ENCODE measurements at places on chromosomes 4 and X.

DNA sequence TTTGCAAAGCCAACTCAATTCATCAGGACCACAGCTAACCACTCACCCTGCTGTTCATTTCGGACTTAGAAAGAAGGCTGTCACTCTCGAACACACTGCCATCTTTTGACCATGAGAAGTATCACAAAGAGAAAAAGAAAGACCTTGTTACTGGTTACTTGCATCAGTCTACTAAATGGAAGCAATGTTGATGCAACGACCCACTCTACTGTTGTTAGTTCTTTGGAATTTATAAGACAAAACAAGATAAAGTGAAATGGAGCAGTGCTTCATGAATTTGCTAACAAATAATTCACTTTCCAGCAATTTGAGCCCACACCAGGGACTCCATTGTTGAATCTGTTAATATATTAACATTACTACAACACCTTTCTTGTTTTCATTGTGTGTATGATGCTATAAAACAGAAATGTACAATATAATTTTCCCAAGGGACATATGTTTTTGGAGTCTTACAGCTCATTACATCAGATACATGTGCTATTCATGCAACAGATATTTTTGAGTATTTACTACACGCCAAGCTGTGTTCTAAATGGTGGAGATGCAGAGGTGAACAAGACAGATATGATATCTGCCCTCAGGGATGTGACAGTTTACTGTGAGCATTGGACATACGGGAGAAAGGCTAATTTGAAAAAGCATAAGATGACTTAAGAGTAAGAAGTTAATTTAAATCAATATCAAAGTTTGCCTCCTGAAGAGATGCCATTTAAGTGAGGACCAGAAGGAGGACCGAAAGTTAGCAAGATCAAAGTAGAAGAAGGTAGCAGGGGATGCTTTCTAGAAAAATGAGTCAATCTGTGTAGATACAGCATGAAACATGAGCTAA, 87.2 kb downstream of the AREG start:
- DNase-seq, result no peak

DNA sequence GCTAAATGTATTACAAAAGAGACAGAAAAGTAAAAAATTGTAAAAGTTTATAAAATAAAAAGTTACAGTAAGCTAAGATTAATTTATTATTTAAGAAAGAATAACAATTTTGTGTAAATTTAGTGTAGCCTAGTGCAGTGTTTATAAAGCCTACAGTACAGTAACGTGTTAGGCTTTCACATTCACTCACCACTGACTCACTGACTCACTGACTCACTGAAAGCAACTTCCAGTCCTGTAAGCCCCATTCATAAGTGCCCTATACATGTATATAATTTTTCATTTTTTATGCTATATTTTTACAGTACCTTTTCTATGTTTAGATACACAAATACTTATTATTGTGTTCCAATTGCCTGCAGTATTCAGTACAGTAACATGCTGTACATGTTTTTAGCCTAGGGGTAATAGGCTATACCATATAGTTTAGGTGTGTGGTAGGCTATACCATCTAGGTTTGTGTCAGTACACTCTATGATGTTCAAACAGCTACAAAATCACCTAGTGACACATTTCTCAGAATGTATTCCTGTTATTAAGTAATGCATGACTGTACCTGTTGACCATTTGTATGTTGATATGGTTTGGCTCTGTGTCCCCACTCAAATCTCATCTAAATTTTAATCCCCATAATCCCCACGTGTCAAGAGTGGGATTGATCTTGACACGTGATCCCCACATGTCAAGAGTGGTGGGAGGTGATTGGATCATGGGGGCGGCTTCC, 57.9 kb downstream of the CFAP299 start:
- DNase-seq, result peak; percentile 8

DNA sequence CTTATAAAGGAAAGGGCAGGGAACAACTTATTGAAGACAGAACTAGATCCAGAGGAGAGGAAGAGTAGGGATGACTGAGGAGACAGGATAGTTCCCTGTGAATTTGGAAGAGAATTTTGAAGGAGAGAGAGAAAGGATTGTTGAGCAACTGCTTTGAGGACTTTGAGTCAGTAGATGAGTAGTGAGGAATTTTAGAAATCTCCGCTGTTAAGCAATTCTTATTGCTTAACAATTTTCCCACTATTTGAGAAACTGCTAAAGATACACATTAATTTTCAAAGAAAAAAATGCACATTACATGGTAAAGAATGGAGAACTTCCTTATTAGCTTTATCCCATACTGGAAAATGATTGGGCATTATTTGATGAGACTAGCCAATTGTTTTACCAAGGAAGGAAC, 116.3 kb upstream of the NRK start:
- no peak for DNase-seq

GRCh38 chr4:38805530-38806145, 1.0 kb upstream of the TLR1 start:
- DNase-seq, result no peak

DNA sequence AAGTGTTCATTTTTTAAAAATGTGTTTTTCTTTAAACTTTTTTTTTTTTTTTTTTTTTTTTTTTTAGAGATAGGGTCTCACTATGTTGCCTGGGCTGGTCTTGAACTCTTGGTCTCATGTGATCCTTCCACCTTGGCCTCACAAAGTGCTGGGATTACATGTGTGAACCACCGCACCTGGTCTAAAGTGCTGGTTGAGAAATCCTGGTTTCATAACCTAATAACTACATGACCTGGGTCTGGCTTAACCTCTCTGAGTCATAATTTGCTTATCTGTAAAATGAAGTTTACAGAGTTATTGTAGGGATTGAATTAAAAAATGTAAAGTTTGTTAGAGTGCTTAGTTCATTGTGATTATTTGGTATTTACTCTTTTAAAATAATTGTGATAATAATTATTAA, 5.2 kb downstream of the HSD17B13 start:
- no peak for DNase-seq

- DNase-seq, result no peak
These were observed 200.3 kb downstream of the FAT4 start for GRCh38 chr4:125515016-125515415.

- no peak for DNase-seq
These were observed 64.4 kb downstream of the HADH start for GRCh38 chr4:108054025-108054638.

DNA sequence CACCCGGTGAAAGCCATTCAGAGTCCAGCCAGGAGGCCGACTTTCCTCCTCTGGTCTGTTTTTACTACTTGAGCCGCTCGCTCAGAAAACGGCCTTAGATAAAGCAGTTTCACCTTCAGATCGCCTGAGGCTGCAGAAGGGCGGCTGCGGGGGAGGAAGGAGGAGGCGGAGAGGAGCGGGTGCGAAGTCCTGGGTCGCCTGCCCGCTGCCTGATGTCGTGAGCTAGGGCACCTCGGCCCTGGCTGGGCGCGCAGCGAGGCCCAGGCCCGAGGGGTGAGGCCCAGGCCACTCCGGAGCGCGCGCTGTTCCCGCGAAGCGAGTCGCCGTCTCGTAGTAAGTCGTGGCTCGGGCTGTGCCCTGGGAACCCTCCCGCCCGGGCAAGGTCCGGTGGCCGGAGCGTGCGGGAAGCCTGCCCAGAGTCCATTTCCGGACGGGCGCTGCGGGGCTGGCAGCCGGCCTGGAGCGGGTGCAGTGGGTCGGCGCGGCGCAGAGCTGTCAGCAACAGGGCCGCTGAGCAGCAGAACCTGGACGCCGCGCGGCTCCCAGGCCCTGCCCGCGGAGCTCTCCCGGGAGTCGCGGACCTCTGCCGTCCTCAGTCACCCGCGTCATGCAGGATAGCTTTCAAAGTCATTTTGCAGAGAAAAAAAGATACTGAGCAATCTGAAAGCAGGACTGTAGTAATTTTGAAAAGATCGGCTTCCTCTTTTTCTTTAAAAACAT, 18.6 kb downstream of the TRIM2 start:
- DNase-seq, result no peak

DNA sequence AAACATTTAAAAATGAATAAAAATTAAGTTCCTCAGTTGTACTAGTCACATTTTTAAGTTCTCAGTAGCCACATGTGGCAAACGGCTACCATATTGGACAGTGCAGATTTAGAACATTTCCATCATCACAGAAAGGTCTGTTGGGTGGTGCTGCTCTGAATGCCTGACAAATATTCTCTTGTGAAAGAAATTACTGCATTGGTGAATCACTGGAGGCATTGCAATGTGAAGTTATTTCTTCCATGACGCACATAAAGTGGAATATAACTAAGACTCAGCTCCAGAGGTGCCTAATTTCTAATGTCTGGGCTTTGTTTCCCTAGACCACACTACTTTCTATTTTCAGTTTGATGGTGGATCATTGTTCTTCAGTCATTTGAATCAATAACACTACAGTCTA, 44.9 kb downstream of the CLNK start:
- no peak for DNase-seq

- no peak for DNase-seq
These were observed 3.2 kb upstream of the GRSF1 start for GRCh38 chr4:70842761-70843435.

GRCh38 chr4:42101446-42101975, 50.9 kb downstream of the BEND4 start:
- no peak for DNase-seq

DNA sequence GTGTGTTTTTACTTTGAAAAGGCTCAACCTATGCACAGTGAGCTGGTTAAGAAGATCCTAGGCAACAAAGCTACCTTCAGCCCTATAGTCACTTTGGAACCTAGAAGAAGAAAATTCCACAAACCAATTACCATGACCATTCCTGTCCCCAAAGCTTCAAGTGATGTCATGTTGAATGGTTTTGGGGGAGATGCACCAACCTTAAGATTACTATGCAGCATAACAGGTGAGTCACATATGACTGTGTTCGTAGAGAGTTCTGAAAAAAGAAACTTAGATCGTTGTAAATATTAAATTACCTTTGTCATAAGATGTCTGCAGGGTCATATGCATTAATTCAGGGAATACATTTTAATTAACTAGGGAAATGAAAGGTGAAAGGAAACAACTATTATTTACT, 287.1 kb downstream of the ANK2 start:
- no peak for DNase-seq

GRCh38 chr4:22412013-22412412, 103.9 kb downstream of the ADGRA3 start:
- DNase-seq, result no peak

DNA sequence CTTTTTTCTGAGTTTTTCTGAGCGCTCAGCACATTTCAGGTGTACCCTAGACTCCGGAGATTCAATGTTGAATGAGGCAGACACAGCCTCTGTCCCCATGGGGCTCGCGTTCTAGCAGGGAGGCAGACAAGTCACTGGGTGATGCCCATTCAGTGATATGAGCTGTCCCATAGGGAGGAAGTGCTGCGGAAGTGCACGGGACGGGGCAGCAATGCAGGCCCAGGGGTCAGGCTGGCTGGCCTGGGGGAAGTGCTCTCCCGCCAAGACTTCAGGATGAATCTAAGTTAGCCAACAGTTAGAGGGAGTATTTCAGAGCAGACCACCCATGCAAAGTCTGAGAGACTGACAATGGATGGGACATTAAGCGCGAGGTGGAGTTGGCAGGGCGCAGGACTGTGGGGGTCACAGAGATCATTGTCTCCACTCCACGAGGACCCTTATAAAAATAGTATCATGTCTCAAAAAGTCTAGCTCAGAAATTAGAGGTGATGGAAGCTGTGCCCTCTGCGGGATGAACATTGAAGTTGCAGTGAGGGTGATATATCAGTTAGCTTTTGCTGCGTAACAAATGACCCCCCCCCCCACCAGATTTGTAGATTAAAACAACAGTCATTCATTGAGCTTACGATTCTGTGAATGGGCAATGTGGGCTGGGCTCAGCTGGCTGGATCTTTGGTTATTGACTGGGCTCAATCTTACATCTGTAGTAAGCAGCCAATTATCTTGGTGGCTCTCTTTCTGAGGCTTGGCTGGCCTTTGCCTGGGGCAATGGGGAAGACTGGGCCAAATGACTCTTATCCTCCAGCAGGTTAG, 16.4 kb downstream of the PSAPL1 start:
- no peak for DNase-seq

- no peak for DNase-seq
These were observed 53.4 kb upstream of the COL25A1 start for GRCh38 chr4:109355835-109356234.

- no peak for DNase-seq
These were observed 1.1 kb upstream of the PCDH19 start for GRCh38 chrX:100410901-100411801.

GRCh38 chrX:155966876-155967275, 30.6 kb upstream of the IL9R start:
- no peak for DNase-seq

DNA sequence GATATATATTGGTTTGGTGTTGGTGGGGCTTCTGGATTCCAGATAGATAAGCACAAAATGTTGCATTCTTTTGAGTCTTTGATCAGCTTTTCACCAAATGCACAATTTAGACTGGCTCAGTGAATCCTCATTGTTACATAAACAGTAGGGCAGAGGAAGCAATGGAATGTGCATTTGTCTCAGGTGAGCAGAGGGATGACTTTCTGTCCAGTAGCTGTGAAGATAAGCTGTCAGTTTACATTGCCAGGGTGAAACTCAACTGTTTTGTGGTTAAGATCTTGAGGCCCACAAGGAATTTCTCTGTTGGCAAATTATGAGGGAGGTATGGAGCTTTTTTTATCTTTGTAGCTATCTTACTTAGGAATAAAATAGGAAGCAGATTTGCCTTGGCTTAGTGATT, 168.0 kb downstream of the GALNTL6 start:
- no peak for DNase-seq

GRCh38 chrX:13397878-13398818, 78.3 kb upstream of the ATXN3L start:
- no peak for DNase-seq

All from stimulated activated CD4-positive, alpha-beta T cell treated with anti-CD3 and anti-CD28 coated beads, TNF-alpha, amount 100 ng/mL, for 48 hours (primary cell).